Stimulated activated CD8-positive, alpha-beta memory T cell treated with anti-CD3 and anti-CD28 coated beads, Interleukin-4, amount 100 ng/mL, for 1 hour (primary cell): ENCODE measurements at places on chromosomes 7 and 10.

DNA sequence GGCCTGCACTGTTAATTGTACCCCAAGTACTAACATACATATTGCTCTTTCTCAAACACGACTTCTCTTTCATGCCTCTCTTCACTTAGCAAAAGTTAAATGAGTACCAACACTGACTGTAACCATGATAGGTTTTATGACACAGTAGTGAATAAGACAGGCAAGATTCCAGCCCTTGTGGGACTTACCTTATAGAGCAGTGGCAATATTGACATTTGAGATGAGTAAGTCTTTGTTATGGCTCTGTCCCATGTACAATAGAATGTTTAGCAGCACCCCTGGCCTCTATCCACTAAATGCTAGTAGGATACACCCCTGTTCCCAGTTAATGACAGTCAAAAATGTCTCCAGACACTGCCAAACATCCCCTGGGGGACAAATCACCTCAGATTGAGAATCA lies 11.9 kb upstream of the COL1A2 start:
- DNase-seq: no peak

DNA sequence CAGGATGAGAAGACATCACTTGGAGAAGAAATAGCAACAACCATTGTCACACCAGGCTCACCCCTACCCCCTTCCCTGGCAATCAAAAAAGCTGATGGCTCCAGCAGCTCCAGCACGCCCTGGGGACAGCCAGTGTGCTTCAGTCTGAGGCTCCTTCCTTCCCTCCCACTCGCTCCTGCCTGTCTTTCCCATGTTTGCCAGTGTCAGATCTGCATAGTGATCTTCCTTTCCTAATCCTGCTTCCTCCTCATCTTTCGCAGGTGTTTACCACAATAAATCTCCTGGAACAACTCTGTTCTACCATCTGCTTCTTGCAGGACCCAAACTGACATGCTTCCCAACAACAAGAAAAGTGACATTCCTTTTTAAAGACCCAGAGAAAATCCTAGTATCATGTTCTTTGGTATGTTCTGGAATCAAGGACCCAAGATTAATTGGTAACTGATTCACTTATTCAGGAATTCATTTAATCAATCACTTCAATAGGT lies 57.1 kb downstream of the STEAP1B start:
- no peak for DNase-seq

- DNase-seq: no peak
These were observed 86.8 kb downstream of the CPEB3 start for GRCh38 chr10:92203919-92204623.

GRCh38 chr10:96495544-96495943 lies 18.2 kb downstream of the TLL2 start:
- DNase-seq: no peak

DNA sequence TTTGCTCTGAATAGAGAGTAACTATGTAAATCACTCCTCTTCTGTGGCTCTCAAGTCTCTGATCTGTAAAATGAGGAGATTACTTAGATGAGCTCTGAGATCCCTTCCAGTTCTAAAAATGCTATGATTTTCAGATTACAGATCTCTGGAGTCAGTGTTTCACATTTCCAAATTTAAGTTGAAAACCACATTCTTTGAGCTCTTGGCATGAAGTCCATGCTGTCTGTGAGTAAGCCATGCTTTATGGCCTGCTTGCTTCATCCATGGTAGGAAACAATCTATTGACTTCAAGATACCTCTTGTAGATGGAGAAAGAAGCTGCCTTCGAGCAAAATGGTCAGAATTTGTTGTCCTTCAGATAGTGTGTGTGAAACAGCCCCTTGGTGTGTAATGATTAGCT lies 64.9 kb downstream of the CELF2 start:
- DNase-seq: no peak

- DNase-seq: no peak
These were observed 85.2 kb downstream of the GRID1 start for GRCh38 chr10:86281396-86281795.

DNA sequence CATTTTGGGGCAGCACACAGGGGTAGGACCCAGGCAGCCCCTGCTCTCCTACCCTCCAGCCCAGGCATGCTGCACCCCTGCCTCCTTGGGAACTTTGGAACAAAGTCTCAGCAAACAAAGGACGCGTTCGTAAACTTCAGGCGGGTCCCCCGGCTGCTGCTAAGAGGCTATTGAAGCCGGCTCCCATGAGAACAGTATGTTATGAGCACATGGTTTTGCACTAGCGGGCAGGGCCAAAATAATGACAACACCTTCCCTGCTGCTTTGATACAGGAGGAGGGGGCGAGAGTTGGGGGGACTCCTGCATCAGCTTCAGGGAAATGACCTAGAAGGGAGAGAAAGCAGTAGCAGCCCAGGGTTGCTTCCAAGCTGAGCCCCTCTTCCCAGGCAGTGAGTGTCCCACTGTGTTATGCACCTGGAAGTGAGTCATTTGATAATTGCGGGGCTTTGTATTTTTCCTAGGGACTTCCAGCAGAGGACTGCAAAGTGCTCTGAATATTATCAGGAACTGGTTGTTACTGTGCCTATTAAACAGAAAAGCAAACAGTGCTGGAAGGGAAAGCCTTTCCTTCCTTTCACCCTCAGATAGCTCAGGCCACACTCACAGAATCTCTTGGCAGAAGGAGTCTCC lies 6.9 kb downstream of the ITPRIP start:
- DNase-seq: no peak

GRCh38 chr10:65769828-65770227 lies 1156.0 kb upstream of the LRRTM3 start:
- DNase-seq: no peak

DNA sequence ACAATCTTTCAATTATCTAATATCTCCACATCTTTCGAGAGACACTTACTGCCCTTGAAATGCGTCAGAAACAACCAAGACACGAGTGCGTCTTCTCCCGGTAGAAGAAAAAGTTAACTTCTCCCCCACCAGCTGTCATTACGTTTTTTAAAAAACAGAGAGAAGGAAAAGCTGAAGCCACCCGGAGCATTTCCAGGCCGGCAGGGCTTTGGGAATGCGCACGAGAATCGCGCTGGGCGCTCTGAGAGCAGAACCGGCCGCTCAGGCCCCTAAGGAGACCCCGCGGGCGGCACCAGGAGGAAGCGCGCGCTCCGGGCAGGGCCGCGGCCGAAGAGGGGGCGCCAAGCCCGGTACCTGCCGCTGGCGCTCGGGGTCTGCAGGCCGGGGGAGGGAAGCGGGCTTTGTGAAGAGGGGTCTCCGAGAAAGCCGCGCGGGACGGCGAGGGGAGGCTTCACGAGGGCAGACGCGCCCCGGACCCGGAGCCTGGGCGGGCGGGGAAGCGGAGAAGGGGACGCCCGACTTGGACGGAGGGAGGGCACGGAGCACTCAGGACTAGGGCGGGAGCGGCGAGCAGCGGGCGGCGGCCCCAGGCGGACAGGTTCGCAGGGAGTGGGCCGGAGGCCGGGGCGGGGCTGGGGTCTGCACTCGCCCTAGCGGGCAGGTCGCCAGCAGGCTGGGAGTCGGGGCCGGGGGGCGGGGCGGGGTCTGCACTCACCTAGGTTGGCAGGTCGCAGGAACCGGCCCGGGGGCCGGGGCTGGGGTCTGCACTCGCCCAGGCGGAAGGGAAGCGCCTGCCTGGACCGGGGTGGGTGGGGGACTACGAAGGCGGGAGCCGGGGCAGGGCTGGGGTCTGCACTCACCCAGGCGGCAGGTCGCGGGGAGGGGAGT lies 932 bp downstream of the ESYT2 start:
- DNase-seq: no peak

- no peak for DNase-seq
These were observed 536.6 kb downstream of the HTR7 start for GRCh38 chr10:90321132-90321816.

DNA sequence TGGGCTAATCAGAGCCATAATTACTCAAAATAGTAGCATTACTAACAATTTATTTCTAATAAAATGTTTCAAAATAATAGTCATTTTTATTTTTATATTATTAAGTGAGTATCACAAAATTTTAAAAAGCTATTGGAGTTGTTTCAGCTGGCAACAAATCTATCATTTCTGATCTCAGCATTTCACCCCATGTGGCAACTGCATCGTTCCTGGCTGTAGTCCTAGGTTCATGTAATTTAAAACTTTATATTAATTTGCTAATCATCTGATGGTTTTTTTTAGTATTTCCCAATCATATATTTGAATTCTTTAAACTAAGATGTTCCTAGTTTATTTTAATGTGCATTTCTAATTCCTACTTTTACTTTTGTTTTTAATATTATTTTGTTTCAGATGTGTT lies 293.0 kb upstream of the AKR1E2 start:
- no peak for DNase-seq

GRCh38 chr10:124302951-124303505 lies 115.7 kb downstream of the OAT start:
- DNase-seq: no peak

DNA sequence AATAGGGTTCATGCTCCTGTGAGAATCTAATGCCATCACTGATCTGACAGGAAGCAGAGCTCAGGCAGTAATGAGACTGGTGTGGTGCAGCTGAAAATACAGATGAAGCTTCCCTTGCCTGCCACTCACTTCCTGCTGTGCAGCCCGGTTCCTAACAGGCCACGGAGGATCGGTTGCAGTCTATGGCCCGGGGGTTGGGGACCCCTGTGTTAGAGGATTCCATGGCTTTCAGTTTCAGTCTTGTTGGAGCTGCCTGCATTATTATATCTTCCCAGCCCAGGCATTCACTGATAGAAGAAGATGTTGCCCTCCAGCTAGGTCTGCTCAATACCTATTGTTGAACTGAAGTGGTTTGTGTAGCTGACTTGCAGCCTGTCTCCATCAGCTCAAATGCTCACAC lies 1298.8 kb downstream of the TYW1 start:
- no peak for DNase-seq
